ENCODE measurements at places on chromosomes 4 and X. TPM values are rescaled to one million over a fixed set of nuclear protein-coding genes. Genes with fewer than 3 reads are reported as not detected.

- DNase-seq: no peak
These were observed 29.3 kb downstream of the PIGG start for GRCh38 chr4:528296-528695.

Gene TACR3
- total RNA-seq: not detected

Gene BEX1
- not detected for total RNA-seq

DNA sequence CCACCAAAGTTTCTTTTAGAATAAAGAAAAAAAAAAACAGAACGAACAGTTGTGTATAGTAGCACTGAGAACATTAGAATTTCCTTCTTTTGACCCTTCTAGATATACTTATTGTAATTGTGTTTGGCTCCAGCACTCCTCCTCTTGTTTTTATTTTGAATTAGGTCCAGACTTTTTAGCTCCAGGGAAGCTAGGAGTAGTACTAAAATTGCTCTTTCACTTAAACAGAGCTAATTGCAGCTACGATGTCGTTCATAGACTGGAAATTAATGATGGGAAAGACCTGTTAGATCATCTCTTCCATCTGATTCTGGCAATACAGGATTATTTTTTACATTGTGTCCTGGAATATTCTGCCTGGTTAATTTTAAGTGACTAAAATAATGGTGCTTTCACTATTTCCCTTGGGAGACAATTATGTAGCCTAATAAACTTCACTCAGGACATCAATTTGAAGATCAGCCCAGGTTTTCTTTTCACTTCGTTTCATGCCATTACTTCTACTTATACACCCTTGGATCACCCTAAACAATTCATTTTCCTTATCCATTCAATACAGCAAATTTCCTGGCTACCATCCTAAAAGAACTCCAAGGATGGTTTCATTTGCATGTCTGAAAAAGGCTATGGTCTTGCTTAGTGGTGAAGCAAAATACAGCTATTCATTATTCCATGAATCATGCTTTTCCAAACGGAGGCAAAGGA is 480.8 kb upstream of the TECRL start:
- no peak for DNase-seq

- no peak for DNase-seq
These were observed 384.5 kb downstream of the GRXCR1 start for GRCh38 chr4:43277003-43277402.

Gene TMEM156
- not detected for total RNA-seq

- no peak for DNase-seq
These were observed 36.0 kb downstream of the CXCL8 start for GRCh38 chr4:73776321-73776729.

Gene AWAT2
- not detected for total RNA-seq

Gene ZBTB49
- total RNA-seq: 7.0 TPM

Gene TMSB15B
- total RNA-seq: not detected

Gene ATP2B3
- not detected for total RNA-seq

DNA sequence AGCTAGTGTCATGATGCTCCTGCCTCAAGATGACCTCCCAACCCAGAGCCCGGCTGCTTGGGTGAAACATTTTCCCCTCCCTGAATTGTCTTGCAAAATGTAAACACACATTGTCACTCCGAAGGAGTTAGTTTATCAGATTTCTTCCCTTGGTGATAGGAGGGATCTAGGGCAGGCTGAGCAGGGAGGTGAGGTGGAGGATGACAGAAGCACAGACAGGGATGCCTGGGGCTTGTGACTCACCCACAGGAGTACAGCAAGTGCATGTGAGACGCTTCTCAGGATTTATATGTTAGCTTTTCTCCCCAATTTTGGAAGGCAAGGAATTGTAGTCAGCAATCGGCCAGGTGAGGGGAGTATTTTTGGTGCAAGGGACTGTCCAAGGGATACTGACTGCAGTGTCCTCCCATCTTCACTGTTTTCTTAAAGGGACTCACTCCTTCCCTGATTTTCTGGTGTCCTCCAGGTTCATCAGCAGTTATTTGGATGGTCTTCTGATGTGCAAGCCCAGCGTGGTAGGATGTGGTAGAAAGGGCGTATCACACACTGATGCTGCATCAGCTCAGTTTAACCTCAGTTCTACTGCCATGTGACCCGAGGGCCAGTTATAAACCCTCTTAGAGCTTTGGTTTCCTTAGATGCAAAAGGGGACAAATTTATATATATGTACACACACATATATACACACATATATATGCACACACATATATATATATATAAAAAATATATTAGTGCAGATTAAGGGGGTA is 46.2 kb upstream of the IGFBP7 start:
- no peak for DNase-seq

Gene UGT2B11
- total RNA-seq: not detected

- no peak for DNase-seq
These were observed 129.7 kb upstream of the USP38 start for GRCh38 chr4:143054971-143055370.

Gene CLIC2
- total RNA-seq: 0.75 TPM

DNA sequence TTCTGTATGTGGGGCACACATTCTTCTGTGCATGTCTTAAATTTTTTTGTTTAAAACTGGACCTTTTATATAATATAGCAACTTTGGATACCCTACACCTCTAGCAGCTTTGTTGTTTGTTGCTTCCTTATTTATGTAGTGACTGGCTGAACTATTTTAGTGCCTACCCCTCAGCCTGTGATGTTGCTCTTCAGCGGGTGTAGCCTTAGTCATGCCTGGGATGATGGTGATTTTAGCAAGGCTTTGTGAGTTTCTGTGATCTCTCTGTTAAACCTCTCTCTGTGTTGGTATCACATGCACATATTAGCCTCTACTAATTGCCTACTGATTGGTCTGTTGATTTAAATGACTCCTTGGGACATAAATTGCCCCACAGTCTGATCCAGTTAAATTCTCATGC is 22.8 kb downstream of the USP9X start:
- DNase-seq: no peak

DNA sequence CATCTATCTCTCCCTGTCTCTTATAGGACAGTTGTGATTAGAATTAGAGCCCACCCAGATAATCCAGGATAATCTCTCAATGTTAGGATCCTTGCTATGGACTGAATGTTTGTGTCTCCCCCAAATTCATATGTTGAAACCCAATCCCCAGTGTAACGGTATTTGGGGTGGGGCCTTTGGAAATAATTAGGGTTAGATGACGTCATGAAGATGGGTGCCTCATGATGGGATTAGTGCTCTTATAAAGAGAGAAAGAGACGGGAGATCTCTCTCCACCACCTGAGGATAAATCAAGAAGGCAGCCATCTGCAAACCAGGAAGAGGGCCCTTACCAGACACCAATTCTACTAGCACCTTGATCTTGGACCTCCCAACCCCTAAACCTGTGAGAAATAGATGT is 33.7 kb upstream of the SHISA3 start:
- no peak for DNase-seq

Gene CTAG1B
- total RNA-seq: not detected

GRCh38 chr4:137425281-137425680 is 107.0 kb downstream of the PCDH18 start:
- DNase-seq: no peak

Gene PLA2G12A
- total RNA-seq: 21.3 TPM

Gene TEX11
- not detected for total RNA-seq

- DNase-seq: no peak
These were observed 605.9 kb downstream of the ADGRL3 start for GRCh38 chr4:61805979-61806378.

Gene XPNPEP2
- 26.4 TPM for total RNA-seq

GRCh38 chrX:29136904-29137303 is 549.7 kb downstream of the IL1RAPL1 start:
- DNase-seq: no peak

Gene P2RY4
- total RNA-seq: 5.1 TPM

GRCh38 chrX:81021478-81021877 is 180.2 kb downstream of the HMGN5 start:
- no peak for DNase-seq

Gene SYP
- 7.6 TPM for total RNA-seq

- DNase-seq: no peak
These were observed 130.8 kb upstream of the FRG1 start for GRCh38 chr4:189809839-189810238.

GRCh38 chr4:97558204-97558778 is 585.0 kb downstream of the STPG2 start:
- DNase-seq: no peak

- DNase-seq: peak; percentile 63
These were observed 118.6 kb downstream of the PTTG2 start for GRCh38 chr4:38078590-38079421.

DNA sequence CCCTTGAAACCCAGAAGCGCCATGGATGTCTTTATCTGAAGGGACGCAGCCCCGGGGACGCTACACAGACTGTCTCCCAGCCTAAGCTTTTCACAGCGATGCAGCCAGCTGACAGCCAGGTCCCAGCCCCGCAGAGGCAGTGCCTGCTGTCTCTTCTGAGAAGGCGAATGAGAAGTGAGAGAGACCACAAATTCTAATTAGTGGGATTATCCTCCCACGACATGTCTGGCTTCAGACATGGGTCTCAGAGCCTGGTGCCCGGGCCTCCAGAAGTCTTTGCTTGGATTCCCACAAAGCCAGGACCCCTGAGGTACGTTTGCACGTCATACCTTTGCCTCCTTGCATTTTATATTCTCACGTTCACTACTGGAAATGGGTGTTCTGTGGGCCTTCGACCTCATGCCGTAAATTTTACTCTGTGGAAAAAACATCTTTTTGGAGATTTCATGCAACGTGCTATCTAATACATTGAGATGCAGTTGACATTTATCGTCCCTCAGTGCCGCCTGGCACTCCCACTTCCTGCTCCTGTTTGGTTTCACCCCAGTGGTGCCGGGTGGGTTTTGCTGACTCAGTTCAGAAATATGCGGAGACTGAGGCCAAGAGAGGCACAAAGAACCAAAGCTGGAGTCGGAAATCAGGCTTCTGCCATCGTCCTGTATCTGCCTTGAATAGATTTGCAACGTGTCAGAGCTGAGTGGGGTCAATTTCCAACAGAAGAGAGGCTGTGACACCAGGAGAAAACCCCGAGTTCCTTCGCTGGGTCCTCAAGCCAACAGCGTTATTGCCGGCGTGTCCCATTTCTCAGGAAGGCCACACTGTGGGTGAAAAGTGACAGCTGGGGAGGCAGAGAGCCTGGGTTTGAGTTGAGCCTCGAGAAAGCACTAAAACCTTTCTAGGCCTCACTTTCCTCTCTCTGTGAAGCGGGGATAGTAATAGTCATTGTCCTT is 114.4 kb downstream of the STK32B start:
- no peak for DNase-seq

GRCh38 chrX:125326599-125326998 is 6.9 kb downstream of the TEX13C start:
- DNase-seq: no peak

DNA sequence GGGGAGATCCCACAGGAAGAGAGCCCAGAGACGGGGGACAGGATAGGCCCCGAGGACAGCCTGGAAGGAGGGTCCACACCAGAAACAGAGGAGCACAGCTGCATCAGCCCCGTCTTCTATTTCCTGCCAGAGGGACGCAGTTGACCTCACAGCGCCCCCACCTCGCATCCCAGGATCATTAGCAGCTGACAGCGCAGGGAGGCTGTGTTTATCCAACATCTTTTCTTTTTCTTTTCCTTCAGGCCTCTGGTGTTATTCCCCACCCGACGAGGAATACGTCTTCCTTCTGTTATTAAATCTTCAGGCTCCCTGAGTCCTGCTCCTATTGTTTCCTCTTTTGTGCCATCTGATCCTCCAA is 75.4 kb downstream of the DCHS2 start:
- peak; percentile 20 for DNase-seq

GRCh38 chrX:15714529-15714928 is 23.5 kb upstream of the CA5B start:
- no peak for DNase-seq

- DNase-seq: no peak
These were observed 52.0 kb upstream of the TMSB15B start for GRCh38 chrX:103910430-103910829.

Gene ZNF732
- not detected for total RNA-seq

- DNase-seq: no peak
These were observed 292.7 kb downstream of the BCOR start for GRCh38 chrX:39805022-39805421.

DNA sequence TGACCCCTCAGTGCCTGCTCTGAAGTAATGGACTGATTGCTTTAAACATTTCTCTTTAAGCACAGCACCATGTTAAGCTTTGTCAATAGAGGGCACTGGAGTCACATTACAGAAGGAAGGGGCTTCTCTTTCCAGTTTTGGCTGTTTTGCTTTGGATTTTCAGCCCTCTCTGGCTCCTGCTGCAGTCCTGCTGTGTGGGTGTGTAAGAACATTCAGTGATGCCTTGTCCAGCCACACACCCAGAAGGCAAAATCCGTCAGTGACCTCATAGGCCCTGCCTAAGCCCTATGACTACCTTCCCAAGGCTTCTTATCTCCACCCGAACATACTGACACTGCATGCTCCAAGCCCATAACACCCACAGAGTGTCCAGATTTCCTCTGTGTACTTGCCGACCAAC is 215.3 kb upstream of the CTSO start:
- DNase-seq: no peak

GRCh38 chrX:134161162-134161561 is 75.8 kb upstream of the CCDC160 start:
- no peak for DNase-seq

DNA sequence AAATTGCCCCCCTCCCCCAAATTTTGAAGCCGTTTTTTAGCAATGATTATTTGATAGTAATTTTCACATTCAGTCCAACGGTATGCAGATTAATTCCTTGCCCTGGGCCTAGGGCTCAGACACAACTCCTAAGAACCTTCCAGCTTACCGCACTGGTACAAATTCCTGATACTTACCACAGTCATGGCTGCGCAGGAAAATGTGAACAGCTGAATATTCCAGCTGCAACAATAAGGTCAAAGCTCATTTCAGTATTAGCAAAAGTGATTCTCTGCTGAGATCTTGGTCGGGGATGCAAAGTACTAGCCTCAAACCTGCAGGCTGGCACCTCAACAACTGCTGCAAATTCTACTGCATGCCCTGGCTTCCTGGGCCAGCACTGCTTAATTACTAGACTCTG is 3.0 kb downstream of the ATP11C start:
- no peak for DNase-seq

Gene KLF8
- 2.3 TPM for total RNA-seq

- peak; percentile 41 for DNase-seq
These were observed 2184.4 kb upstream of the TENM3 start for GRCh38 chr4:180058691-180059215.

- no peak for DNase-seq
These were observed 572.0 kb downstream of the BCOR start for GRCh38 chrX:39525758-39526157.

DNA sequence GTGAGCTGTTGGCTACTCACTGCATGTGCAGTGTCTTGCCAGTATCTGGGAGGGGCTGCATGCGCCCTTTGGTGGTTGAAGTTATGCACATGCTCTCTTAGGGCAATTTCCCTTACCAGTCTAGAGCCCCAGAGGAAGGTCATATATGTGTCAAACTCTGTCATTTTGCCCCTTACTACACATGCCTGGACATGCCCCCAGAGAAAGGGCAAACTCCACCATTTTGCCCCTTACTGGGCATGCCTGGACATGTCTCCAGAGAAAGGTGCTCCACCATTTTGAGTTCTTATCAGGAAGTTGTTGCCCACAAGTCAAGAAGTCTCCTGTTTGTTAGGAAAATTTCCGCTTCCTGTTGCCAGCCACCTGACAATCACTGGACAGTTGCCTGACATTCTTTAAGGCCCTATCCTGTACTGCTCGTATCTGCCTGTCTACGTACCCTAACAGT is 56.4 kb upstream of the PLAC8 start:
- DNase-seq: no peak

Data from transverse colon (tissue), 4 donors.